Activated T-helper 1 cell treated with anti-CD3 and anti-CD28 coated beads, Interleukin-12 subunit alpha, Interleukin-12 subunit beta, Interleukin-2, Interleukin-4 antibody, amounts not matched to agents 30 ng/mL and 10 ng/mL and 1 ng/mL, durations not matched to agents 14 hours and 24 hours and 36 hours (primary cell): ENCODE measurements at places on chromosomes 6 and 20. TPM values are rescaled to one million over a fixed set of nuclear protein-coding genes. Genes with fewer than 3 reads are reported as not detected.

DNA sequence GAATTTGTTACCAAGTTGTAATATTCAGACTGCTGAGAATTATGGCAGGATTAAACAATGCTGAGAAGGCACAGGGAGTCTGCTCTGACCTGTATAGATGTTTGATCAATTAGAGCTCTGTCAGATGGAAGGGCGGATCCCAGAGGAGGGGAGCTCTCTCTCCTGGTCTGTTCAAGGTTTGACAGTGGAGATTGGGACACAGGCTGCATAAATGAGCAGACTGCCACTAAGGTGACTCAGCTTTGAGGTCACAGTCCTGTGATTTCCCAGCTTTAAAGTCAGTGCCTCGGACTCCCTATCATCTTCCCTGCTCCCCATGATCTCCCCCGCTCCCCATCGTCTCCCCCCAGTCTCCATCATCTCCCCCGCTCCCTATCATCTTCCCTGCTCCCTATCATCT, 59.2 kb upstream of the SLC22A23 start:
- peaks cover 2% of the 10 kb centered on the region for H3K27me3 ChIP-seq
- no peaks in the 10 kb centered on the region for H3K4me1 ChIP-seq
- no peak overlapping the region for H3K4me3 ChIP-seq
- H3K36me3 ChIP-seq: no peaks in the 10 kb centered on the region

DNA sequence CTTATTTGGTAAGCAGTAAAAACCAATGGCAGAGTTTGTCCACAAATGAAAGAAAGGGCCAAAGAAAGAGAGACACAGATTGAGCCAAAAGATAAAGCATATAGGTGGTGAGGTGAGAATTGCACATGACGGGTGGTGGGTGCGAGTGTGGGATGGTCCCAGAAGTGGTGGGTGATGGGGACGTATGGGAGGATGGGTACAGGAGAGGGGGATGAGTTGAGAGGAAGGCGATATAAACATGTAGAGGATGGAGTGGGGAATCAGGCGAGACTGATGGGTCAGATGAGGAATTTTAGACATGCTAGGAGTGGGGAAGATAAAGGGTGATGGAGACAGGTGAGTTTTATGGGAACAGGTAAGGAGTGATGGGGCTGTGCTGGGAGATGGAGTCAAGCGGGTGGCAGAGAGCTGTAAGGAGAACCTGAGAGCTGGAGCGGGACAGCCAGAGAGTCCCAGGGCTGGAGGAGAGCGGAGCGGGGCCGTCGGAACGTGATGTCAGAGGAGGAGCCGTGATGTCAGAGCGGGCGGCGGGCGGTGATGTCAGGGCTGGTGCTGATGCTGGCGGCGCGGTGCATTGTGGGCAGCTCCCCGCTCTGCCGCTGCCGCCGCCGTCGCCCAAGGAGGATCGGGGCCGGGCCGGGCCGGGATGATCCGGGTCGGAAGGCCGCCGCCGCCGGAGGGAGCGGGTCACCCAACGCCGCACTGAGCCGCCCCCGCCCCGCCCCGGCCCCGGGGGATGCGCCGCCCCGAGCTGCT, at the start of gene TTBK1:
TTBK1 (plus strand) TSS at position 574 of the 756 bp plus-strand sequence. CDS start 3,180 bp downstream, outside the sequence.
- H3K36me3 ChIP-seq: peaks cover 1% of the 10 kb centered on the region
- H3K4me1 ChIP-seq: peaks cover 25% of the 10 kb centered on the region
- H3K27ac ChIP-seq: no peak within 1 kb of the TSS
- peaks cover 18% of the 10 kb centered on the region for H3K27me3 ChIP-seq

DNA sequence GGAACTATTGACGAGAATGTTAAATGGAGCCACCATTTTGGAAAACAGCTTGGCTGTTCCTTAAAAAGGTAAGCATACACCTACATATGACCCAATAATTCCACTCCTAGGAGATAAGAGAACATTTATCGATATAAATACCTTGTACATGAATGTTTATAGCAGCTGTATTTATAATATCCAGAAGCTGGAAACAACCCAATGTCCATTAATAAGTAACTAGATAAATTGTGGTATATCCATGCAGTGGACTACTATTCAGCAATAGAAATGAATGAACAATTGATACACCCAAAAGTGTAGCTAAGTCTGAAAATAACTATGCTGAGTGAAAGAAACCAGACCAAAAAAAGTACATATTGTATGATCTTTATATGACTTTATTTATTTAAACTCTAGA, 42.2 kb upstream of the ADIG start:
- H3K4me3 ChIP-seq: no peak overlapping the region
- no peak for DNase-seq
- peaks cover 13% of the 10 kb centered on the region for H3K4me1 ChIP-seq
- H3K36me3 ChIP-seq: peaks cover 52% of the 10 kb centered on the region
- H3K27me3 ChIP-seq: no peaks in the 10 kb centered on the region

GRCh38 chr6:170066679-170067078, 224.2 kb downstream of the DLL1 start:
- DNase-seq: no peak
- H3K4me1 ChIP-seq: no peaks in the 10 kb centered on the region
- H3K27ac ChIP-seq: no peak overlapping the region
- H3K36me3 ChIP-seq: no peaks in the 10 kb centered on the region
- H3K4me3 ChIP-seq: no peak overlapping the region
- H3K27me3 ChIP-seq: peaks cover 4% of the 10 kb centered on the region

GRCh38 chr6:48990739-48991138, 472.3 kb downstream of the MMUT start:
- no peaks in the 10 kb centered on the region for H3K36me3 ChIP-seq
- no peak overlapping the region for H3K27ac ChIP-seq
- H3K4me1 ChIP-seq: no peaks in the 10 kb centered on the region
- no peaks in the 10 kb centered on the region for H3K27me3 ChIP-seq

- no peaks in the 10 kb centered on the region for H3K27me3 ChIP-seq
- no peak overlapping the region for H3K27ac ChIP-seq
- H3K4me1 ChIP-seq: no peaks in the 10 kb centered on the region
- H3K36me3 ChIP-seq: no peaks in the 10 kb centered on the region
Measured at GRCh38 chr6:55184782-55185530, 10.6 kb downstream of the HCRTR2 start.

GRCh38 chr20:13202565-13202964, 18.5 kb upstream of the ISM1 start:
- no peak overlapping the region for H3K4me3 ChIP-seq
- H3K36me3 ChIP-seq: no peaks in the 10 kb centered on the region

The XKR7 gene
- total RNA-seq: not detected in 2 replicates

GRCh38 chr6:131828951-131829350, 21.1 kb downstream of the ENPP1 start:
- no peak overlapping the region for H3K27ac ChIP-seq
- no peaks in the 10 kb centered on the region for H3K4me1 ChIP-seq
- DNase-seq: no peak
